Foreskin keratinocyte (primary cell): ENCODE measurements at places on chromosomes 13 and 19.

- DNase-seq: no peak
Measured at GRCh38 chr13:50348371-50348770, 333.1 kb downstream of the KCNRG start.

DNA sequence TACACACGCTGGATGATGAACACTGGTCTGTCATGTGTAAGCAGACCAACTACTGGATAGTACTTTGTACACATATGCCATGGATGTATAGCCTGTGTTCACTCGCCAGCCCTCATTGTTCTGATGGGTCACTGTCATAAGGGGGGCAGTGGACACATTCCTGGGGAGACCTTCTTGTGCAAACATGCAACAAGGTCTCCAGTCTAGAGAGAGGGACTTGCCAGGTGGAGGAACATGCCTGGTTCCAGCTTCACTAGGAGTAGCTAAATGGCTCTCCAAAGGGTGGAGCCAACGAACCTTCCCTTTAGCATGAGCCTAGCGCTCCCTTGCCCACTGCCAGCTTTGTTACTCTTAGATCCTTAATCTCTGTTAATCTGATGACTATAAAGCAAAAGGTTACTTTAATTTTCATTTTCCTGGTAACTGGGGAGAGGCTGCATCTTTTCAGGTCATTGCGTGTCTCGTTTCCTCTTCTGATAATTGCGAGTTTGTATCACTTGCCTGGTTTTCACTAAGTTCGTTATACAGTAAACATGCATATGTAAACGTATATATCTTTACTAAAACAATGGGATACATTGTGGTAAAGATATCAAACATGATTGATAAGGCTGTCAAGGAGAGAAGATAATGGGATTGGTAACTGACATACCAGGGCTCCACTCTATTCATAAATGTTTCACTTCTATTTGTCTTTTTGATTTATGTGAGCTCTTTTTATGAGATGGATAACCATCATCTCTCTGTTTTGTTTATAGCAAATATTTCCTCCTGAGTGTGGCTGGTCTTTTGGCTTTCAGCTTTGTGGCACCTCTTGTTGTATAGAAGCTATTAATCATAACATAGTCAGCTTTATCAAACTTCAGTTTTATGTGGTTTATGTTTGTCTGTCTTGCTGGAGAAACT is 235.2 kb upstream of the SGCG start:
- no peak for DNase-seq

GRCh38 chr13:23350009-23350408 is 83.5 kb downstream of the SACS start:
- DNase-seq: no peak

- DNase-seq: peak; percentile 11
Measured at GRCh38 chr19:584240-585001, 5.3 kb upstream of the HCN2 start.

DNA sequence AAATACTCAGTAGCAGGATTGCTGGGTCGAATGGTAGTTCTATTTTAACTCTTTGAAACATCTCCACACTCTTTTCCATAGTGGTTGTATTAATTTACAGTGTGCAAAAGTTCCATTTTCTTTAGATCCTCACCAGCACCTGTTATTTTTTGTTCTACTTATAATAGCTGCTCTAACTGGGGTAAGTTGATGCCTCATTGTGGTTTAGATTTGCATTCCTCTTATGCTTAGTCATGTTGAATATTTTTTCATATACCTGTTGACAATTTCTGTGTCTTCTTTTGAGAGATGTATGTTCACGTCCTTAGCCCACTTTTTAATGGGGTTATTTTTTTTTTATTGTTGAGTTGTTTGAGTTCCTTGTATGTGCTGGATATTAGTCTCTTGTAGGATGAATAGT is 144.6 kb downstream of the NBEA start:
- peak; percentile 47 for DNase-seq

GRCh38 chr19:21430675-21431074 is 33.7 kb downstream of the ZNF493 start:
- DNase-seq: no peak

GRCh38 chr13:101305981-101306411 is 110.3 kb downstream of the NALCN start:
- no peak for DNase-seq

DNA sequence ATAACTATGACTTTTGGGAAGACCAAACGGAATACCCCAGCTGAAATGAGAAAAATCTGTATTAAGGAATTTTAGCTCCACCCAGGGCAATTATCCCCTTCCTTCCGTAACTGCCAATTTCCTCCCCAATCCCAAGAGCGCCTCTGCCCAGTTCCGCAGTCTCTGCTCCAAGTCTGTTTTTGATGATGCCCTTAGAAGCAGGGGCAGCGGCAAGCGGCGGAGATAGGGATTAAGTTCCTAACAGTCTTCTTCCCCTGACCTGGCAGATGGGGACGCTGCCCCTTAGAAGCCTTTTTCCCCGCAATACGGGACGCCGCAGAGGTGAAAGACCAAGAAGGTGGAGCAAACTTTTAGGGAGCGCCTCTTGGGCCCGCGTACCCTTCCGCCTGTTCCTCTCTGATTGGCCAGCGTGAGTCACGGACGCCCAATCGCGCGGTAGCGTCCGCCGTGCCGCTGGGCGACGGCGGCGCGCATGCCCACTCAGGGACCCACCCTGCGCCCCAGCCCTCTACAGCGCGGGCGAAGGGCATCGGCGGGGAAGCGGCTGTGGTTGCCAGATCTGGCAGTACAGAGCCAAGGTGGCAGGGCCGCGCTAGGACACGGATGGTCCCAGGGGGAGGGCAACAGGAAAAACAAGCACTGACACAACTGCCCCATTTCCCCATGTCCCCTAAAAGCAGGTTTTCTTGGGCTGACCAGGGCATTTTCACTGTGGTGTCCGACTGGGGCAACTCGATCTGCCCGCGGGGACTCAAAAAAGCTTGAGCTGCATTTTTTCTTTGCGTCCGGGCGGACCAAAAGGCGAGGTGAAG is 843 bp upstream of the TDRD3 start:
- DNase-seq: peak; percentile 86

GRCh38 chr13:61204025-61204424 is 211.6 kb downstream of the PCDH20 start:
- DNase-seq: no peak

DNA sequence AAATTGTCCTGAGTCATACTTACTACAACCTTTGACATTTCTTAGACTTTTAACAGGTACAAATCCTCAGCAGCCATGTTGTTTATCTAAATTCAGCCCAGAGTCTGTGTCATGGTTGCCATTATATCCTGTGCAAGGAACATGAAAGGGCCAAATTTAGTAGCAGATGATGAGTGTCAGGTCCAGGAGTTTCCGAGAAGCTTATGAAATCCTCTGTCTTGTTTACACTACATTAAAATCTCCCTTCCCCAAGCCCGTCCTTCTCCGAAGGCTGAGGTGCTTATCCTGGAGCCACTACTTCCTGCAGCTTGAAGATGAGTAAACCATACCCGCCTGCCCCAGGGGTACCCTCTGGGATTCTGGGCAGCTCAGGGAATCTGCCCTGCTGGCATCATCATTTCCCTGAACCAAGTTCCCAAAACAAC is 102.6 kb upstream of the SERP2 start:
- DNase-seq: peak; percentile 24

GRCh38 chr19:12954612-12954962 is 2.4 kb downstream of the GADD45GIP1 start:
- no peak for DNase-seq

GRCh38 chr13:49652355-49653305 is 24.3 kb downstream of the ARL11 start:
- DNase-seq: no peak

- no peak for DNase-seq
Measured at GRCh38 chr13:24007979-24008620, 110.8 kb upstream of the C1QTNF9B start.

DNA sequence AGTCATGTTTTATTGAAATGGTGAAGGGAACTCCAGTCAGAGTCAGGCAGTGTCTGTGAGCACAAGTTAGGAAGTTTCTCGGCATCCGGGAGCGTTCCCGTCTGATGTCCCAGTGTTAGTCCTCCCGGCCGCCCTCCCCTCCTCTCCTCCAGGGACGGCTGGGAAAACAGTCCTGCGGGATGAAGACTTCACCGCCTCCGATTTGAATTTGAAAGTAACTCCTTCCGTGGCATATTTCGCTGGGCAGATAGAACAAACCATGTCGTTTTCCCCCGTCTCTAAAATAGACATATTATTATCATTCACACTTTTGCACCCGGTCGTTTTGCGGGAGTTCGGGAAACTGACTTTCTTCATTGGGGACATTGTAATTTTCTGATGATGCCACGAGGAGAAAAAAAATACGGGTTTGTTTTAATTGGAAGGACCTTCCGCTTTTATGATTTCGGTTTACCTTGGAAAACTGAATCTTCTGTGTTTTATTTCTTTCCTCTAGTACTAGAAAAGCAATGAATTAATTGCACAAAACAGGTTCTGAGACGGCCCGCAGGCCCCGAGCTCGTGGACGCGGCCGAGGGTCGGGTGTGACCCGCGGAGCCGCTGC is 76.6 kb downstream of the ZIC5 start:
- peak; percentile 13 for DNase-seq

DNA sequence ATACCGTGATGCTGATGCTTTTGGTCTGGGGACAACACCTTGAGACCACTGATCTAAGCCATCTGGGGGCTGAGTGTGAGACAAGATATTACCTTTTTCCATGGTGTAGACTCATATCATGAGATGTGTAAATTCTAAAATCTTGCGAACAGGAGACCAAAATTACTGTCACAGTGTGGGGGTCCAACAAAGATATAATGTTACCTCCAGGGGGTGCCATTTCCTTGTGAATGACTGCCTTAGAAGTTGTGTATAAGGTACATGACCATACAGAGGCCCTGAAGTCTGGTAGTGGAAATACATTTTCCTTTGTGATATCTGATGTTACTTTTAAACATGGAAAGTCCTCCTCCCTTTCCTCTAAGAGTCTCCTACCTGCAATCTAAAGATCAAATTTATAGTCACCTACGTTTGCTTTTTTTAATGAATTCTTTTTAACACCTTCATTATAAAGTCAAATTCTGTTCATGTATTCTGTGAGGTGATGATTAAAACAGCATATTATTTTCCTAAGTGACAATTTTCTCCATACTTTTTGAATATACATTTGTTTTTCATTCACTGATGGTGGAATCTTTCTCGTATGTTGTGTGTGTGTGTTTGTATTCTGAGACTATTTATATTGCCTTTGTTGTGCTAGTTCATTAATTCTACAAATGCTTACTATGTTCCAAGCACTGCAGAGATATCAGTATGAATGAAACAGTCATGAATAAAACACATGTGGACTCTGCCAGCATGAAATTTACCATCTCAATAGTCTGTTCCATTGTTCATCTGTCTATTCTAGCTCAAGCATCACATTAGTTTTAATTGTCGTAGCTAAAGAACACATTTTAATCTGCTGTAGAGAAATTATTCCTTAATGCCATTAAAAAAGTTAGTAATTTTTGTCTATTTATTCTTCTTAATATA is 113.7 kb downstream of the RFC3 start:
- peak; percentile 51 for DNase-seq

- DNase-seq: peak; percentile 60
Measured at GRCh38 chr13:41117869-41118268, 14.7 kb downstream of the KBTBD6 start.

DNA sequence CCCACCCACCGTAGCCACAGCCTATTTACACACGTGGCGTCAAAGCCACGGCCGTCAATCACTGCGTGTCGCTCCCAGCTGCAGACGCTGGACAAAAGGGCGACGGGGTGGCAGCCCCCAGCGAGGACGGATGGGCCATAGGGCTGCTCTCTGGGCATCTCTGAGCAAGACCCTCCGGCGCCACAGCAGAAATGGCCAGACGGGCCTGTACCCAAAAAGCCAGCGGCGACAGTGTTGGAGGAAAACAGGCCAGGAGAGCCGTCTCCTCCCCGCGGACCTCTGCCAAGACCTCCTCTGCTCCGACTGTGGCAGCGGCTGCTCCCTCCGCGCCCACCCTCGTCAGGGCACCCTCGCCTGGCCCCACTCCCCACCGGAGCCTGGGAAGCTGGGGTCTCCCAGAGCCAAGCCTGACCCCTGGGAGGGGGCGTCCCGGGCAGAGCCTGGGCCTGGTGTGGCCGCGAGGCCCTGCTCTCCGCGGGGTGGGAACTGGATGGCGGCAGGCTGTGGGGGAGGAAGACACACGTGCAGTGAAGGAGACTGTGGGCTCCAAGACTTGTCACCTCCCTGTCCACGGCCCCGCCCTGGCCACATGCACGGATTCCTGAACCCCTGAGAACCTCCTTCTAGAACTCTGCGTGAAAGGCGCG is 2.7 kb downstream of the C2CD4C start:
- DNase-seq: no peak

- no peak for DNase-seq
Measured at GRCh38 chr19:42412227-42412626, 15.0 kb downstream of the LIPE start.

DNA sequence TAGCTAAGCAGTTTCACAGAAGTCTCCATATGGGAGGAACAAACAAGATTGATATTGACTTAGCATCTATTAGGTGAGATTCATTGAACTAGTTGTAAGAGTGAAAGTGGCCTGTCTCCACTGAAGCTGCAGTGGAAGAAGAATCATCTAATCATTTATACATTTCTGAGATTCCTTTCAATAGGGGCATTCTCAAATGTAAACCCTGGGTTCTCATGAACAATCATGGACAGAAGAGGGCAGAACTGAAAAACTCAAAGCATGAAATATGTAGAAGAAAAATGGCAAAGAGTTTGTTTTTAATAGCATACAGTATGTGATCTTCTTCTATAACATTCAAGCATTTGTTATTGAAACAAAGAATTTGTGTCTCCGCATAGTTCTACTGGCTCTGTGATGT is 17.6 kb upstream of the POSTN start:
- DNase-seq: no peak

DNA sequence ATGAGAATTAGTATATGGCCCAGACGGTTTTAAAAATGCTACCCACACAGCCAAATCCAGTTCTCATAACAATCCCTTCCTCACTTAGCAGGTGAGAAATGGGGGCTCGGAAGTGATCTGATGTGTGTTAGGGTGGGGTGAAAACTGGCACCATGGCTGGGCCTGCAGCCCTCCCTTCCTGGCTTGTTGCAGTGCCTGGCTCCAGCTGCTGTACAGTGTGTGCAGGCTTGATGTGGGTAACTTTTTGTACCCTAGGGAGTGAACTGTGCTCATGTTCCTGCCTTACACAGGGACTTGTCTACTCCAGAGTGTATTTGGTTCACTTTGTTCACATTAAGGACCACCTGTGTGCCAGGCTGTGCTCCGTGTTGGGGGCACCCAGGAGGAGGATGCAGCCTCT is 177.2 kb downstream of the LMO7 start:
- no peak for DNase-seq

DNA sequence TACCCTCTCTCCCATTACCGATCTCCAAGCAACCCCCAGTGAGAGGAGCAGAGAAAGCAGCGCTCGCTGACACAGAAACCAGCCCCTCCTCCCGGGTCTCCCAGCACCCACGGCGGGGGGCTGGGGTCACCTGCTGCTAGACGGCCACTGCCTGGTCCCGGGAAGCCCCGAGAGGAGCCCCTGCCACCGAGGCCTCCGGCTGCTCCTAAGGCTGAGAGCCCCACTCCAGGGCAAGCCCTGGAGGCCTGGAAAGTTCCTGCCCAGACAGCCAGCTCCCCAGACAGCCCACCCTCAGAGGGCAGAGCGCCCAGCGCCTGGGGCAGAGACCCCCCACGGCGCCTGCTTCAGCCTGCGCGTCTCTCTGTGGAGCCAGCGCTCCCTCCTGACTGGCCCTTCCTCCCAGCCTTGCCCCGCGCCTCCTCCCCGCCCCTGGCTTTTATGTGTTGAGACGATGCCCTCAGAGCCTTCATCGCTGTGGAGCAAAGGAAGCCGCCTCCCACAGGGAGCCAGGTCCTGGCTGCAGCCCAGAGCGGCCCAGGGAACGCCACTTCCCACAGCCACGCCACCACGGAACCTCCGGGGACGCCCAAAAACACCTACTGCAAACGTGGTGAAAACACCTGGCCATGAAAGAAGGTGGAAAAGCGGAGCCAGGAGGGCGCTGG is 51.1 kb downstream of the MLLT1 start:
- no peak for DNase-seq
